ENCODE measurements at places on chromosomes 11 and 22.

GRCh38 chr11:112822478-112823274 is 138.5 kb upstream of the NCAM1 start:
- DNase-seq: no peak

DNA sequence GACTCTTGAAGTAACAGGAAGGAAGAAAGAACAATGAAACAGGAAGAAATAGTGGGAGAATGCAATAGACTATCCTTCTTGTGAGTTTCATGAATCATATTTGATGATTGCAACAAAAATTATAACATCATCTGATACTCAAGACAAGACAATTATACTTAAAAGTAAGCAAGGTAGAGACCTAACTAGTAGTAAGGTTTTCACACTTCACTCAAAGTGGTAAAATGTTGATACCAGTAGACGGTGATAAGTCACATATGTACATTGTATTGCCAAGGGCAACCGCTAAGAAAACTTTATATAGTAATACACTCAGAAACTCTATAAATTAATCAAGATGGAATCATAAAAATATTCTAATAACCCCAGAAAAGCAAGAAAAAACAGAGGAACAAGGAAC is 107.8 kb downstream of the CYP2R1 start:
- no peak for DNase-seq

DNA sequence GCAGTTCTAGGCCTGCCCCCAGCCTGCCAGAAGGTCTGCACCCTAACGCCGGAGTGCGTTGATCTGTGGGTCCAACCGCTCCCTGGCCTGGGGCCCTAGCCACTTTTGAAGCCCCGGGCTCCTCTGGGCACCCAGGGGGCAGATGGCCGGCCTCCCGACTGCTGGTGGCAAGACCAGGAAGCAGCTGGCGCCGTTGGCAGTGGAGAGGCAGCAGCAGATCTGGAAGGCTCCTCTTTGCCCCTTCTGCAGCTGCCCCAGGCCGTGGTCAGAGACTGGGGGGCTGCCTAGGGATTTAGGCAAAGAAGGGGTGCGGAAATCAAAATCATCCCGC is 445 bp upstream of the VWCE start:
- DNase-seq: no peak

DNA sequence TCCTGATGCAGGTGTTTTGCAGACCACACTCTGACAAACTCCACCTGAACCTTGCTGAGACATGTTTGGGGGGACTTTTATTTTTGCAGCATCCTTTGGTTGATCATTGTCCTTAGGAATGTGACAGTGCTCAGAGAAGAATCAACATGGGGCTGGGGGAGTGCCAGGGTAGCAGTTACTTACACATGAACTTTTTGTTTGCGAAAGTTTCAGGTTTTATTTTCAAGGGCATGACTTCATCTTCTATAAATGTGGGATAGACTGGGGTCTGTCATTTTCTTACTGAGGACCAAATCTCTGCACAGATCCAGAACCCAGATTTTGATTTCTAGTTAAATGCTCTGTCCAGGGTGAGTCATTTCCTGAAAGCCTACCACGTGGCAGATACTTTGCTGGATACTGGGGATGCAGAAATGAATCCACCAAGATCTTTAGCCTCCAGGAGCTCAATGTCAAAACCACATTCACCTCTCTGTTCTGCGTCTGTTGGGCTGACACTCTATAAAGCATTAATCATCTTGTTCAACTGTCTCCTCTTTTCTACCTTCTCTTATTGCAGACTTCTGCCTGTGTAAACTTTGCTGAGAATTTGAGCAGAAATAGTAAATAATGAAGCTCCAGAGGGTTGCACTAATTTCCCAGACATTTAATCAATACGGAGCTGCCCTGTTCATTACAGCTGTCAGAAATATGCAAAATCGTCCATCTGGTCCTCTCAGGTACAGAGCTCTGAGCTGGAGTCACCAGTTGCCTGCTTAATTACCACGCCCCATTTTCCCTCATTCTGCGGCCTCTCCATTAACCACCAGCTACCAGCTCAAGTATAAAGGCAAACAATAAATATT is 387.9 kb downstream of the MIAT start:
- DNase-seq: no peak

DNA sequence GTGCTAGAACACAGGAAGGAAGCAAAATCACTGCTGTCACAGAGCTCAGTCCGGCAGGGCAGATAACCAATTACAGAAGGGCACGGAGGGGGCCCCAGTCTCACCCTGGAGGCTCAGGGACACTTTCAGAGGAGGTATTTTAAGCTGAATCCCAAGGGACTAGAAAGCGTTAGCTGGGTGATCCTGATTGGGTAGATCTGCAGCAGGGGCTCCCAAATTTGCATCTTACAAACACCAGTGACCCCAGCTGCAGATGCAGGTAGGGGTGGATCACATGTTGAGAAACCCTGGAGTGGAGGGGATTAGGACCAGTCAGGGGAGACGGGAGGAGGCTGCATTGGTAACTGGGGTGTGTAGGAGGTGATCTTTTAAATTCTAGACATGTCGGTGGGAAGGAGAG is 91.4 kb downstream of the CSNK2A3 start:
- no peak for DNase-seq

DNA sequence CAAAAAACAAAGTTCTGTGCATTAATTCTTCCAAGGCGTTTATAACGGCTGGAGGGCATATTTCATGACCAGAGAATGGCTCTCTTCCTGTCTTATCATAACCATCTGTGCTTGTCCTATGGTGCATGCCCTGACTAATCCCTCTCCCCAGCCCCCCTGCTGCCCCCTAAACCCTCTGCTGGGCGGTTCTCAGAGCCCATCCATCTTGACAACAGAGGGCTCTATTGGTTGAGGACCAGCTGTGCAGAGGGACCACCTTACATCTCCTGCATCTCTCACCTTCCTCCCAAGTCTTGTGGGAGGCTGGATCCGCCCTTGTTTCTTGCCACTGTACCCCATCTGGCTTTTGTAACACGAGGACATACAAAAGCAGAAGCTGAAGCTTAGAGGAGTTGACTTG is 282.1 kb downstream of the MIAT start:
- DNase-seq: no peak

DNA sequence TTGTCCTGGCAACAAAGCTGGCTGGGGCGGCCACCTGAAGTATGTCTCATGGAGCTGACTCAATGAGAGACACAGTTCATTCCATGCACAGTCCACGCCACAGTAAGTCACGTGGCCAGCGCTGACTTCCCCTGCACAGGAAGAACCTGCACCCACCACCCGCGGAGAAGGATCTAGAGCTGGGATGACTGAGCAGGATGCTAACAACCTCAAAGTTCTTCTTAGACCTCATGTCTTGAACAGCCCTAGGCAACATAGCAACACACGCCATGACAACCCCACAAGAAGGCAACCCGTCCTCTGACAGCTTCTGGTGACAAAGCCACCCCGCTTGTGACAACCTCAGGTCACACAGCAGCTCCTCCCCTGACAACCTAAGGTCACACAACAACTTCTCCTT is 76.9 kb upstream of the B3GAT1 start:
- DNase-seq: no peak
